CD4-positive, alpha-beta memory T cell (primary cell): ENCODE measurements at places on chromosomes 3 and 15. TPM values are rescaled to one million over a fixed set of nuclear protein-coding genes. Genes with fewer than 3 reads are reported as not detected.

The GRK7 gene
- 0.25 TPM for total RNA-seq

The PLCH1 gene
- not detected for total RNA-seq

The CATSPER2 gene
- 12.8 TPM for total RNA-seq

The CYP8B1 gene
- total RNA-seq: not detected

The SI gene
- total RNA-seq: not detected

The GOLGA6B gene
- not detected for total RNA-seq
